Stimulated activated CD4-positive, alpha-beta T cell treated with anti-CD3 and anti-CD28 coated beads, TNF-alpha, amount 100 ng/mL, for 4 hours (primary cell): ENCODE measurements at places on chromosomes 2 and 18.

- no peak for DNase-seq
These were observed 132.3 kb upstream of the TNP1 start for GRCh38 chr2:216992056-216992675.

GRCh38 chr2:44715671-44716081 lies 225.8 kb upstream of the SIX3 start:
- no peak for DNase-seq

- no peak for DNase-seq
These were observed at the start of gene ZSWIM2 for GRCh38 chr2:186848873-186849578. TSS of gene ZSWIM2 (minus strand) at chr2:186849170. CDS start at chr2:186849130, 40 bp downstream.

GRCh38 chr2:22355816-22356433 lies 1029.1 kb upstream of the KLHL29 start:
- no peak for DNase-seq

DNA sequence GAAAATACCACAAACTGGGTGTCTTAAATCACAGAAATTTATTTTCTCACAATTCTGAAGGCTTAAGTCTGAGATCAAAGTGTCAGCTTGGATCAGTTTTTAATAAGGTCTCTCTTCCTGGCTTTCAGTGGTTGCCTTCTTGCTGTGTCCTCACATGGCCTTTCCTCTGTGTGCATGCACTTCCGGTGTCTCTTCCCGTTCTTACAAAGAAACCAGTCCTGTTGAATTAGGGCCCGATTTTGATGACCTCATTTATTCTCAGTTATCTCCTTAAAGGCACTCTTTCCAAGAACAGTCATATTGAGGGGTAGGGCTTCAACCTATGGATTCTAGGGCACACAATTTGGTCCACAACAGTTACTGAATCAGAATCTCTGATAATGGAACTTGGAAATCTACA lies 5.4 kb upstream of the XIRP2 start:
- DNase-seq, result no peak

DNA sequence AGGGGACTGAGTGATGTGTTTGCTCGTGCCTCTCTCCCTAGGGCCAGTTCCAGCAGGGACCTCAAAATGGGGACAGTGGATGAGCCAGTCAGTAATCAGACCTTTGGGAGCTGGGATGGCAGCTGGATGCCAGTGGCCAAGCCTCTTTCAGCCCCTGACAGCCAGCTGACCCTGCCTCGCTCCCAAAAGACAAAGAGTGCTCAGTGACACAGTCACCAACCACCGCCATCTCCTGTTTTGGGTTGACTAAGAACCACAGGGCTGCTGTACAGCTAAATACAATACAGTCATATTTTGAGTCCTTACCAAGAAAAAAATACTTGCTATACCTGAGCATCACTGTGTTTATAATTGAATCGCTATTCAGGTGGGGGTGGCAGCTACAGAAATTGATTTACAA lies 75.7 kb downstream of the POU3F3 start:
- no peak for DNase-seq

DNA sequence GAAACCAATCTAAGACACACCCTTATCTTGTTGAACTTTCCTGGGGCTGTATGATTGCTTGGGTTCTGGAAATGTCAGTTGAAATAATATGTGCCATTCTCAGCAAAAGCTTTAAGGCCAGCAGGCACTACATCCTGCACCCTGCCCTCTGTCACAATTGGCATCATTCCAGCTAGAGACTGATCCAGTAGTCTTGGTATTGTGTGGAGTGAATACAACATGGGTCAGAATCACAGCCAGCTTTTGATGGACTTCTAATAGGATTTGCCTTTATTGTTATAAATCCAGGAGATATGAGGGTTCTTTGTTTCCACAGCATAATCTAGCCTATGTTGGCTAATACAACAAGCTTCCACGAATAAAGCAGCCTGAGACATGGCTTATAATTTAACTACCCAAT lies 617.0 kb upstream of the CDH2 start:
- no peak for DNase-seq
